ENCODE measurements at places on chromosomes 7 and 10. TPM values are rescaled to one million over a fixed set of nuclear protein-coding genes. Genes with fewer than 3 reads are reported as not detected.

The C10orf62 gene
- total RNA-seq = 0.41 TPM

The SPDYE9 gene
- not detected for total RNA-seq

The HSPA14 gene
- 31.6 TPM for total RNA-seq

The FAM241B gene
- total RNA-seq = 14.2 TPM

The ACTR1A gene
- total RNA-seq = 94.4 TPM

The TMEM236 gene
- 0.14 TPM for total RNA-seq

The AMPH gene
- not detected for total RNA-seq

The OR6B1 gene
- total RNA-seq = not detected

The ZNF488 gene
- not detected for total RNA-seq

The DRGX gene
- total RNA-seq = not detected

The CYP3A4 gene
- total RNA-seq = not detected

The NYAP1 gene
- 3.6 TPM for total RNA-seq

The TMEM176B gene
- not detected for total RNA-seq

The KCNH2 gene
- 8.4 TPM for total RNA-seq

The WDR37 gene
- 5.4 TPM for total RNA-seq

The TUBAL3 gene
- not detected for total RNA-seq

The GGCT gene
- 62.6 TPM for total RNA-seq

The IQUB gene
- total RNA-seq = 0.10 TPM

The STAG3 gene
- total RNA-seq = not detected

The MCM7 gene
- 243 TPM for total RNA-seq

The TFPI2 gene
- 189 TPM for total RNA-seq

The GNAT3 gene
- not detected for total RNA-seq

The HMX2 gene
- total RNA-seq = not detected

The NKX1-2 gene
- not detected for total RNA-seq

The CALML5 gene
- not detected for total RNA-seq

The PYROXD2 gene
- 7.1 TPM for total RNA-seq

The LRWD1 gene
- total RNA-seq = 35.4 TPM

The GJD4 gene
- total RNA-seq = not detected

The CDHR3 gene
- total RNA-seq = not detected

The ZPBP gene
- total RNA-seq = not detected

The SPOCK2 gene
- 0.41 TPM for total RNA-seq

The SFTPA1 gene
- total RNA-seq = not detected

The RAB19 gene
- 6.3 TPM for total RNA-seq

The TMEM270 gene
- not detected for total RNA-seq

The IGFBP1 gene
- total RNA-seq = 1.8 TPM

The PTPN12 gene
- total RNA-seq = 19.0 TPM

The PLEKHS1 gene
- not detected for total RNA-seq

The PPP1R3A gene
- total RNA-seq = not detected

The ZNF365 gene
- total RNA-seq = 10.1 TPM

The PLAC9 gene
- total RNA-seq = not detected

The PDE1C gene
- total RNA-seq = 10.2 TPM

The FAM237B gene
- total RNA-seq = not detected

The SP8 gene
- total RNA-seq = 1.4 TPM

The GDF10 gene
- total RNA-seq = not detected

The TPST1 gene
- 53.2 TPM for total RNA-seq

The NOC3L gene
- 25.2 TPM for total RNA-seq

The TMEM273 gene
- 8.9 TPM for total RNA-seq

The SLC18A3 gene
- not detected for total RNA-seq

The EPHB6 gene
- 6.5 TPM for total RNA-seq

The GFRA1 gene
- total RNA-seq = 8.2 TPM

Data from Caki2 (cell line).